Activated CD4-positive, alpha-beta T cell treated with anti-CD3 and anti-CD28 coated beads for 1 hour (primary cell): ENCODE measurements at places on chromosomes 12 and 14.
A peak's percentile ranks its signal among the peaks of the same experiment; 100 is the strongest.

DNA sequence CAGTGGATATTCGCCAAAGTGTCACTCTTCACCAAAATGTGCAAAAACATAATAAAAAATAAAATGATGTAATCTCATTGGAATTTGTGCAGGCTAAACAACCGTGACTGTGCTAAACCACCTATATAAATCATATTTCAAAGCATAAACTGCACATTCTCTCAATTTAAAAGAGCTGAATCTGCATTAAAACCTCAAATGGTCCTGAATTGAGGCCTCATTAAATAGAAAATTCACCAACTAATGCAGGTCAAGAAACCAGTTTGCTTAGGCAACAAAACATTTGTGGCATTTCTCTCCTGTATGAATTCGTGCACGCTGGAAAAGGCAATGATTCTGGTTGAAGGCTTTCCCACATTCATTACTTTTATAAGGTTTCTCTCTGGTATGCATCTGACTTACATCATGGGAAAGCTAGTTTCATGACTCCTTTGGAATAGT lies 80.1 kb upstream of the IFNG-AS1 start:
- DNase-seq = no peak

DNA sequence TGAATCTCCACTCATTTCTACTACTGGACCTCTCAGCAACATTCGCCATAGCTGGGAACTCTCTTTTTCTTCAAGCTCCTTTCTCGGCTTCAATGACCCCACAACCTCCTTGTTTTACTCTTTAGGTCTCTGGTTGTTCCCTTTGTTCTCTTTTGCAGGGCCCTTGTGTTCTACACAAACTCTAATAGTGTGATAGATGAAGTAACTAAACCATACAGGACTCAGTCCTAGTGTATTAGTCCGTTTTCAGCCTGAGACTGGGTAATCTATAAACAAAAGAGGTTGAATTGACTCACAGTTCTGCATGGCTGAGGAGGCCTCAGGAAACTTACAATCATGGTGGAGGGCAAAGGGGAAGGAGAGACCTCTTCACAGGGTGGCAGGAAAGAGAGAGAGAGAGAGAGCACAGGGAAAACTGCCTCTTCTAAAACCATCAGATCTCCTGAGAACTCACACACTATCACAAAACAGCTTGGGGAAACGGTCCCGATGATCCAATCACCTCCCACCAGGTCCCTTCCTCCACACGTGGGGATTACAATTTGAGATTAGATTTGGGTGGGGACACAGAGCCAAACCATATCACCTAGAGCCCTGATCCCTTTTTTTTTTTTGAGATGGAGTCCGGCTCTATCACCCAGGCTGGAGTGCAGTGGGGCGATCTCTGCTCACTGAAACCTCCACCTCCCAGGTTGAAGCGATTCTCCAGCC lies 32.0 kb upstream of the WNK1 start:
- no peak for DNase-seq

DNA sequence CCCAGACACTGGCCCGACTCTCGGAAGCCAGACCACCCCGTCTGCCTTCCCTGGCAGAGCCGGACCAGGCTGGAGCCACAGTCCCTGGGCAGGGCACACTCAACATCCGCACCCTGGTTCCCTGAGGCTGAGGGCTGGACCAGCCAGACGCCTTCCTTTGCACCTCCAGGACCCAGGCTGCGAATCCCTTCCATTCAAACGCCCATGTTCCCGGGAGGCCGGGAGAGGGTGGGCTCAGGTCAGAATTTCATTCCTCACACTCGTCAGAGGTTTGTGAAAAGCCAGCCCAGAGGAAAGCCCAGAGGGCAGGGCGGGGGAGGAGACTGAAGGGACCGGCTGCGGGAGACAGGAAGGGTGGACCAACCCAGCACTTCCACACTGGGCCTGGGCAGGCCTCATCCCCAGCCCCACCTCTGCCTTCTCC lies 58.7 kb downstream of the LRRC74A start:
- DNase-seq = no peak

DNA sequence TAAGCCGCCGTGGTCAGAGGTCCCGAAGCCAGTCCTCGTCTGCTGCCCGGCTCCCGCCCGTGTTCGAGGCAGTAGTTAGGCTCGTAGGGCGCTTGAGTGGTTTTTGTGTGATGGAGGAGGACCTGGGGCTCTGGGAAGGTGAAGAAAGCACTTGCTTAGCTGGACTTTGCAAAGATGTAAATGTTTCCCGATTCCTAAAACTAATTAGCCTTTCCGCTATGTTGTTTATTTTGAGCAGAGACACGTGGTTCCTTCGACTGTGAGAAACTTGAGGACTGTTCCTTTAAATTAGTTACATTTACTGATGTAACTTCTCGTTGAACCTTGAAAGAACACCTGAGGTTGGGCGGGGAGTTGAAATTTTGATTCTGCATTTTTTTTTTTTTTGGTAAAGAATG lies 33.9 kb downstream of the MIA2 start:
- DNase-seq = no peak

DNA sequence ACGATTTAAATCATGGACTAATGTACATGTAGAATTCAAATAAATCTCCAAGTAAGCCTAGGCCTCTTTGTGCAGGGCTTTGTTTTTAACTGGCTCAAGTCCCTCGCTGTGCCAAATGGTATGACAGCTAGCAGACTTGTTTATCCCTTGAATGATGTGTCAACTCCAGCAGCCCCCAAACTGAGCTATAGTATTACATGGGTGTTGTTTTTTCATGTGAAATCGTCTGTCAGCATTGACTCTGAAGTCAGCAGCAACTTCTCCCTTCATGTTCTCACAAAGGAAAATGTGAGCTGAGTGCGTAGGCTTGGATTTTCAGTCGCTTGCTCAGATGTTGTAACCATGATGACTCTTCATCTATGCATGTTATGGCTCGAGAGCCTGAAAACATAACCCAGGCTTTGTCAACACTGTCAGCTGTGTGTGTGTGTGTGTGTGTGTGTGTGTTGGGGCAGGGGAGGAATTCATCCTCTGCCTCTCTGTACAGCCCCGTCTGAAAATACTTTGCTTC lies 73.3 kb downstream of the PTHLH start:
- no peak for DNase-seq

GRCh38 chr12:120928864-120929652 lies 24.9 kb upstream of the SPPL3 start:
- no peak for DNase-seq

- DNase-seq = no peak
Measured at GRCh38 chr12:97751704-97752103, 289.1 kb downstream of the RMST start.

GRCh38 chr12:25694072-25694471 lies 141.0 kb upstream of the LMNTD1 start:
- DNase-seq = no peak

DNA sequence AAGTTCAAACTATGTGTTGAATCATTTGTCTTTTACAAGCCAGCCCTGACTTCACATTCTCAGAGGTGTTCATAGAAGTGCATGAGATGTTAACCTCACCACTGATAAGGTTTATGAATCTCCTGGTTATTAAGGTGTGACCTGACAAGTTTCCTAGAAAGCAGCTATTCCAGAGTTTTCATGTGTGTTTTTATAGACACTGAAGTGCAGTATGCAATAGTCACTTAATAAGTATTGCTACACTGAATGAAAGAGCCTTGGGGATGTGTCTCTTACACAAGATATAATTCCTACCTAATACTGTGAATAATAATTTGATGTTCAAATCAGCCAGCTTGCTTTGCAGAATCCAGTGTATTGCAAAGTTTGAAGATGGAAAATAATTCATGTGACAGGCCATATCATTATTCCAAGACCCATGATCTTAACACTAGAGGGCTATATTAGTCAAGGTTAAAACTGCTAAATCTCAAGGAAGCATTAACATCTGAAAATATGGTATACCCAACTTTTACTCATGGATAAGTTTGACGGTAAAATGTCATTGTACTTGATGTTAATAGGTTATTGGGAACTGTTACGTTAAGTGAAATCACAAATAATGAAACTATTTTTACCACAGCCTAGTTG lies 13.0 kb downstream of the SLC25A3 start:
- no peak for DNase-seq

DNA sequence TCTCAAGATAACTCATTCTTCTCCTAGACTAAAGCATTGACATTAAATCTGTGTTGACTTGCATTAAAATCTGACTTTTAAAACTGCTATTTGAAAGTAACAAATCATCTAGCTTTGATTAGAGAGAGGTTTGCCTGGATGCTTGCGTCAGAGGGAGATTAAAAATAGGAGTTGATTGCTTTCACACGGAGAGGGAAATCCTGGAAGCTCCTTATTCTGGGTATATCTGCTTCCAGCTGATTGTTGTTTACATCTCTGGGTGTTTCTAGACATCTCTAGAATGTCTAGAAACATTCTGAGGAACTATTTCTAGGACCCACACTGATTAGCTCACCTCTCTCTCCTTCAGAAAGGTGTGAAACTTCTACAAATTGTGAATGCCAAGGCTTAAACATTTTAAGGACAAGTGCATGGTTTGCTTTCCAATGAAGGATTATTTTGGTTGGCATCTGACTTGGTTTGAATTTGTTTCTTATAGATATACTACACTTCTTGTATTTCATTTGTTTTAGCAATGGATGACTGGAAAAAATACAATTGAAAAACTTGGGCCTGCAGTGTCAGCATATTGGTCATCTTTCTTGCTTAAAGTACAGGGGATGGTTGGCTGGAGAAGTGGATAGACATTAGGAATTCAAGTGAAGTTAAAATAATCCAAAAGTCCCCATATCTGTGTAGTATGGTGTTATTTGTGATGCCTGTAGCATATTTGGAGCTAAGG lies 2.1 kb downstream of the DIP2B start:
- DNase-seq = no peak

DNA sequence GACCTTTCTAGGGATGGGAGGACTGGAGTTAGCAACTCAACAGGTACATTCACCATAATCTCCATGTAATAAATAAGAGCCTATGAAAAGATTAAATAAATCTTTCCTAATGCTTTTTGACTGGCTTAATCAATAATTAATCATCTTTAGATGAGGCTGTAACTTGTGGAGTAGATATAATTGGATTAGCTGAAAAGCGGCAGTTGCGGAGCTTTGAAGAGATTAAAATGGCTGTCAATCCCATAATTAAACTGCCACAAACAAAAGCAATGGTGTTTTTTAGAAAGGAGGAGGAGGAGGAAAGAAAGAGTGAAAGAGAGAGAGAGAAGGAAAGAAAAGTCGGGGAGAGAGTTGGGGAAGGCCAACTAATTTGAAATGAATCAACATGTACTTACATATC lies 70.7 kb upstream of the TMEM263 start:
- DNase-seq = no peak

DNA sequence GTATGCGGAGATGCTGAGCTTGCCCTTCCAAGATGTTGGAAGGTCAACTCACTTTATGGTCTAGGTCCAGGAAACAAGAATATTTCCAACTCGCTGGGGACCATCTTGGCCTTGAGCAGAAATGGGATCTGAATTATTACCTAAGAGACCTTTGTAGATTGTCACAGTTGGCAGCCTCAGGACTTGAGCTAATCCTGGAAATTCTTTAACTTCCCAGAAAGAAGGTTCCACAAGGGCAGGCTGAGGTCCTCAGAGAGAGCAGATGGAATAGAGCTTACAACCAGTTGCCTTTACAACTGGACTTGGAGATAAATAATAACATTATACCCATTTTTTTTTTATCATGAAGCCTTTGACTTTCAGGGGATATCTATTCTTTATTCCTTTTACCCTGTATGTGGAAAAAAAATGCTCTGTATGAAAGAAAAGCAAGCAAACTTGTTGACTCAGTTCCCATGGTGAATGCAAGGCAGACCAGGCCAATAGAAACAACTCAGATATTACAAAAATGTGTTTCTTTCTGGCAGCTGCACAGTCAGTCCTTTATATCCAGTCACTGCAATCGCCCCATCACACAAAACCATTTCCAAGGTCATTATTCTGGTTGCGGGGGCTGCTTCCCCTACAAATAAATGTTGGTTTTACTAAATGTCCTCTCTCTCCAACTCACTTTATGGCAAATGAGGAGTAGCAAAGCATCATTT lies 401.4 kb downstream of the ZFP36L1 start:
- no peak for DNase-seq

DNA sequence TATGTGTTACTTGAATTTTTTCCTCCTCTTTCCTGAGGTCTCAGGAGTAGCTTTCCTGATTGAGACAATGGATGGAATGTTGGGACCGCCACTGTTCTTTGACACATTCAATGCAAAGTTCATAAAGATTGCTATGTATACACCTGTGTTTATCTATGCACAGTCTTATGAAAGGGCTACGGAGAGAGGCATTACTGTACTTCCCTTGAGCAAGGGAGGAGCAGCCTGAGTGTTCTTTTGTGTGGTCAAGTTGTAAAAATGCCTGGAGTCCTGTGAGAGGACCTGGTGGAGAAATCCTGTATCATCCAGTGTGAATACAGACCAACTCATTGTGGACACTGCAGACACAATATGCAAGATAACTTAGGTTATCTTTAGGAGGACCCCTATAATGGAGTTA lies 1.2 kb downstream of the SRGAP1 start:
- DNase-seq = no peak

GRCh38 chr12:3989218-3989550 lies 116.0 kb upstream of the PARP11 start:
- no peak for DNase-seq

GRCh38 chr14:78519863-78520262 lies 349.7 kb downstream of the NRXN3 start:
- DNase-seq = no peak

GRCh38 chr14:76784881-76785280 lies 23.6 kb downstream of the VASH1 start:
- DNase-seq = peak; percentile 22

DNA sequence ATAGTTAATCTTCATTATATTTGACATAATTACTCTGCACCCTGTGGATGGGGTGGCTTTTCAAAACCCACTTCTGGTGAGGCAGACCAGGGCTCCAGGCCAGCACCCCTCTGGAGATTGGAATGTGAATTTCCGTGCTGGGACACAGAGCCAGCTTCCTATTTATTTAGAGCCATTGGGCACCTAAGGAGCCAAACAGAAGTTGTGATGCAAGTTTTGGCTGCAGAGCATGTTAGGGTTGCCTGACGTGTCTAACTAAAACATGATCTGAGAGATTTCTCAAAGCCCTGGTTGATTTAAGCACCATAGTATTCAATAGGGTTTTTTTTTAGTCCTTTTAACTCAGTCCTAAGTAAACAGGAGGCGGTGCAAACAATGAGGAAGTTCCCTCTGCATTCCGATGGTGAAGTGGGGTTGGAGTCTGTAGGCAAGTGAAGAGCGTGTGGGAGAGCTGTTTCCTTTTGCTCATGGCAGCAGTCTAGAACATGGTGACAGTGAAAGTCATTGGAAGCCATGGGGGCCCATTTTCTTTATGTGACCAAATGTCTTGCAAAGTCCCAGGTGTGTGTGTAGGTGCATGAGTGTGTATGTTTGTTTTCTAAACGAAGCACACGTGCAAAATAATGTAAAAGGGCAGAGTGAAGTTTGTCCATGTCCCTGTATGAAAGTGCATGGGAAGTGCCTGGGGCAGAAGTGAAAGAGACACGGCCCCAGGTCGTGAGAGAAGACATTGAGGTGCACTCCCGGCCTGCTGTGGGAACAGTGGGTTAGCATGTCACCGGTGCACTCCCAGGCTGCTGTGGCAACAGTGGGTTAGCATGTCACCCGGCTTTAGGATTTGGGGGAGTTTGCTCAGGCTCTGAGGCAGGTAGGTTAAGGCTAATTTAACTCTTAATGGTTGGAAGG lies 117.7 kb downstream of the PRKCH start:
- DNase-seq = no peak
